ENCODE measurements at places on chromosomes 13 and 19.

DNA sequence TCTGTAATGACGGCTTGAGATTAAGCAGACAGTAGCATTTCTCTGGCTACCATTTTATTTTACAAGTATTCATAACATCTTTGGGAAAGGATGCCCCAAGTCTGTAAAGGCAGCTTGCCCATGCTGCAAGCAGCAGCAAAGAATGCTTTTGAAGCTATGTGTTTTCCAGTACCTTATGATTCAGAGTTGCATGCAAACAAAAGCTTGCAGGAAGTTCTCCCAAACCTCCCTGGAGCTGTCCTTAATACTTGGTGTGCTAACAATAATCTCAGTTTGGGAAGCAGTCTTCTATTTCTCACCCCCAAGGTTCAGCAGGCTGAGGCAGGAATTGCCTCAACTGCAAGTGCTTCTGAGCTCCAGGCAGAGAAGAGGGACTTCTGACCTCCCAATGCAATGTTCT lies 60.8 kb downstream of the CCNA1 start:
- no peak for DNase-seq

- DNase-seq: no peak
Observed at GRCh38 chr13:49655906-49656305, 27.6 kb downstream of the ARL11 start.

DNA sequence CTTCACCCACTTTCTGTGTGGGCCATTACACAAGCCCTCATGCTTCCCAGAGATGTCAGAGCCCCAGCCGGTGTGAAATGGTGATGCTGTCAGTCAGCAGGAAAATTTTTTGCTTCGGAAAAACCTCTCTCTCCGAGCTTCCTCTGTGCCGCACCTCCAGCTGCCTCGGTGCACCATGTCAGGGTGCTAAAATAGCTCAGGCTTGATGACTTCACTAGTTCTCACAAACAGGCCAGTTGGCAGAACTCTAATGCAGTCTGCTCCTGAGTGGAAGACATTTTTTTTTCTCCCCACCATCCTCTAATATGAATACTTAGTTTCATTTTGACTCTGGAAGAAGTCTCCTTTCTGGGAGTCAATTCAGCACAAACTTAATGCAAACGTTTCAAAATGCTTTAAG lies 71.3 kb downstream of the KLF12 start:
- DNase-seq: no peak

DNA sequence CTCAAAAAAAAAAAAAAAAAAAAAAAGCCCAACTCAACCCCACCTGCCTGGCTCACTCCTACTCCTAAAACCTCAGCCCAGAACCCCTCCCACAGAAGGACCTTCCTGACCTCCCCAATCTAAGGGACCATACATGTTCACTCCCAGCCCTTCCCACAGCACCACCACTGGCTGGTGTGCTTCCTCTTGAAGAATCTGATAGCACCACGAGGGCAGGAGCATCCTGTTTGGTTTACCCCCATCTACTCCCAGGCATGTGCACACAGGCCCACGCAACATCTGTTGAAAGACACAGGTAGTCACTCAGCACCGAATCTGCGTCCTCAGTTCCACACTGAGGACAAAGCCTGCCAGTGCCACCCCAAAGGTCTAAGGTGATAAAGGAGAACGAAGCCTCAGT lies 8.2 kb downstream of the LATS2 start:
- DNase-seq: no peak

All from HepG2 (cell line).